Effector CD4-positive, alpha-beta T cell (primary cell): ENCODE measurements at places on chromosomes 6 and 20.

GRCh38 chr20:47445291-47445690, 56.4 kb upstream of the NCOA3 start:
- DNase-seq, result no peak

DNA sequence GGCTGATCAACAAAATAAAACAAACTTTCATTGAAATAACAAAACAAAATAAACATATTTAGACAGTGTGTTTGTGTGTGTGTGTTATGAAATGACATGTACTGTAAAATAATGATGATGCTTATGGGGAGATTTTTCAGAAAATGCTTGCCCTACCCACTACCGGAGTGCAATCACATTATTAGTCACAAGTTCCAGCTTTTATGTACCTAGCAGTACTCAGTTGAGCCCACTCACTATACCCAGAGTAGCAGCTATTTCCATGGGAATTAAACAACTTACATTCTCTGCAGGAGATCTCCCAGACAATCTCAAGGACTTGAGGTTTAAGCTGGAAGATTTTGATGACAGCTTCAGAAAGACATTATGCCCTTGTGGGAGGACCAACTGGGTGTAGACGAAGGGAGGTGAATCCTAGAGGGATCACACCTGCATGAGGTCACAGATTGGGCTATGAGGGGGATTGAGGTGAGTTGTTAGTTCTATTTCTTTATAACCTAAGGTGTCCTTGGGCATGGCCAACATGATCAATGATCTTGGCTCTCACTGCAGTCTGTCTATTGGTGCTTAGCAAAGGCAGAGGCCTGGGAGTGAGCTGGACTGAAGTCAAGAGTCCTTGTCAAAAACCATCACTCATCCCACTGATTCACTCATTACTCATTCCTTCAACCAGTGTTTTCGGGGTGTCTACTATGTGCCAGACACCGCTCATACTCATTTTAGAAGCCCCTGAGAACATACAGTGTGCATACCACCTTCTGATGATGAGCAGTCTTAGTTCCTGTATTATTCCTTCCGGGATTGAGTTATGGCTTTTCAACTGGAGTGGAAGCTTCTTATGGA, 6.7 kb upstream of the CLIC5 start:
- no peak for DNase-seq

GRCh38 chr6:42210551-42210950, 7.1 kb downstream of the MRPS10 start:
- DNase-seq, result no peak

DNA sequence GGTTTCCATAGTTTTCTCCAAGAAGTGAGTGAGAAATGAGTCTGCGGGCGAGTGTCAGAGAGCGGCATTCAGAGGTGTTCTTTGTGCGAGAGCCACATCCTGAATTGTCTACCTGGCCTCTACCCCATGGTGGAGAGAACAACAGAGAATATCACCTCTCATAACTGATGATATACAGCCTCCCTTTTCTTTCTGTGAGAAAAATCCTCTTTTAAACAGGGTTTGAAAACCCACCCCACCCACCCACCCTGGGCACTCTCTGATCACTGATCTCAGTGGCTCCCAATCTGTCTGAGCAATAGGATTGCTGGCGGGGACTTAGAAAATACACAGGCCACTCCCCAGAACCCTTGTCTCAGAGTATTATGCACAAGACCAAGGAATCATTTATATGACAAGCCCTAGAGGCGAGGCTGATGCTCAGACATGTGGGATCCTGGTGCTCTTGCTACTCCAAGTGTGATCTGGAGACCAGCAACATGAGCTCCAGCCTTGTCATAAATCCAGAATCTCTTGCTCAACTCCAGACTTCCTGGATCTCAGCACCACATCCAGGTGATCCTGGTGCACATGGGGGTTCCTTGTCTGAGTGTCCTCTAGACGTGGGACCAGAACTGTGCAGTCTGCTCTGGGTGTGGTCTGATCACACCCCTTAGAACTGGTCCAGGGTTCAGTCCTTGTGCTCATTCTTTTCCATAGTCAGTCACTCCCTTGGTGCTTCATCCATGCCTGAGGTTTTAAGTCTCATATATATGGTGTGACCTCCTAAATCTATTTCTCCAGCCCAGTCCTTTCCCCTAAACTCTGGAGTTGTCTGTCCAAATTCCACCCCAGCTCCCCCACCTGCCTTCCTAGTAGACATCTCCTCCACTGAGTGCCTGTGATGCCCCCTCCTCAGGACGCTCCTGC, 5.3 kb downstream of the HLA-B start:
- peak; percentile 31 for DNase-seq

DNA sequence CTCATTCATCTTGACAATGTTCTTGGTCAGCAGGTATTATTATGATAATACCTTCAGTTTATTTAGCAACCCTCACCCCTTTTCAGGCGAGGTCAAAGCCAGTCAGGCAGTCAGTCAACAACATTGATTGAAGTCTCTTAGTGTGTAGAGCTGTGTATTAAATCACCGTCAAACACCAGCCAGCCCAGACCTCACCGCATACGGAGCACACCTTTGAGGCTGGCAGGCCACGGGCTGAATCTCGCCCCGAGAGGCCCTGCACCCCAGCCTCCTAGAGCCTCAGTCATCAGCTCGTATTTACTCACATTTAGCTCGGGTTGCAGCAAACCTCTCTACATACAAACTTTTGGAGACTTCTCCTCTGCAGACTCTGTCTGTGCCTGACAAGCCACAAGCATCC, 36.0 kb upstream of the FOXA2 start:
- DNase-seq, result no peak

DNA sequence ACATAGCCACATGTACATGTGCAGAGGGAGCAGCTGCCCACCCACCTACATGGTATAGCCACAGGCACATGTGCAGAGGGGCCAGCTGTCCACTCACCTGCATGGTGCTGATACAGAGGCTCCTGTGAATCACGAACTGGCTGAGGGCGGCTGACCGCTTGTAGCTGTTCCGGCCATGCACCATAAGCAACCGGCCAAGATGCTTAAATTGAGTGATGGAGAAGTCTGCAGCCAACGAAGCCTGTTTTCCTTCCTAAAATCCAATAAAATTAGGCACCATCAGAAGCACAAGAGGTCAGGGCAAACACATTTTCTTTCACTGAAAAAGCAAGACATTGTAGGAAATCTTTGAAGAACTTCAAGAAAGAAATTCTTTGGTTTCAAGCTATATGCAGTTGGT, 71.1 kb upstream of the NFATC2 start:
- DNase-seq, result no peak

DNA sequence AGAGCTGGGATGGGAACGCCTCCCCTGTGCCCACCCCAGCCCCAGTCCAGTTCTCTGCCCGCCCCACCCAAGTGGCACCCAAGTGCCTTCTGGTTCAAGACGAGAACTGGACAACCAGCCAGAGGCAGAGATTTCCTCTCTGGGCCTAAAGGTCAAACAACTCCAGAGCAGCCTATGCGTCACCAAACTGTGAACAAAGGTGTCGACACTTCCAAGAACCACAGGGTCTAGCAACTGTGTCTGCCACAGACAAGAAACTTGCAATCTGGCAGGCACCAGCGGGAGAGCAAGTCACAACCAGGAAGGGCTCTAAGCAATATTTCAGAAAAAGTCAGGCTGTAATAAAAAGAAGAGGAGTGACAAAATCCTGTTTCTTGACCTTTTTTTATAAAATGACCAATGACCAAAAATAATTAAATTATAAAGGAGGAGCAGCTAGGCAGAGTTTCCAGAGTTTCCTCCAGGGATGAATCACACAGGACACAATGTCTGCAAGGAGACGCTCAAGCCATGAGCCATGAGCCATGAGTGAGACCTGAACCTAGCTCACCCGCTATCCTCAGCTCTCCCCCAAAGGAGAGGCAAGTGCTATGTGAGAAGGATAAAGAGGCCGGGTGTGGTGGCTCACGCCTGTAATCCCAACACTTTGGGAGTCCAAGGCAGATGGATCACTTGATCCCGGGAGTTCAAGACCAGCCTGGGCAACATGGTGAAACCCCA, 11.1 kb downstream of the EDEM2 start:
- DNase-seq, result no peak

DNA sequence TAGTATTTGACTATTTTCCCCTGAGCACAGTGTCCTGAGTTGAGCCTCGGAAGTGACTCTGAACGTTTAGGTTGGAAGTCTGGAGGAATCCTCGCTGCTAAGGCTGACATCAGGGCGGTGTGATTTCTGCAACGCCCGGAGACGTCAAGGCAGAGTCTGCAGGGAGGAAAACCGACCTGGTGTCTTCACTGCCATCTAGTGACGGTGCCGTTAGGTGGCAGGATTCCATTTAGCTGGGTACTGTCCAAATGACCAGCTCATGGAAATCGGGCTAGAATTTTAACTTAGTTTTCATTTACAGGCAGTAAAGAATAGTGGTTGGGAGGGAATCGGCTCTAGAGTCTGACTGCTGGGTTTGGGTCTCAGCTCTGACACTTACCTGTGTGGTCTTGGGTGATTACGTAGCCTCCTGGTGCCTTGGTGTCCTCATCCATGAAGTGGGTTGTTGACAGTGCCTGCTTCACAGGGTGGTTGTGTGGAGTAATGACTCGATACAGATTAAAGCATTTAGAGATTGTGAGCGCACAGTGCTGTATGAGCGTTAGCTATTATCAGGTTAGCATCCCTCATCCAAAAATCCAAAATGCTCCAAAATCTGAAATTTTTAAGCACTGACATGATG, 35.0 kb downstream of the FOXF2 start:
- DNase-seq, result no peak

DNA sequence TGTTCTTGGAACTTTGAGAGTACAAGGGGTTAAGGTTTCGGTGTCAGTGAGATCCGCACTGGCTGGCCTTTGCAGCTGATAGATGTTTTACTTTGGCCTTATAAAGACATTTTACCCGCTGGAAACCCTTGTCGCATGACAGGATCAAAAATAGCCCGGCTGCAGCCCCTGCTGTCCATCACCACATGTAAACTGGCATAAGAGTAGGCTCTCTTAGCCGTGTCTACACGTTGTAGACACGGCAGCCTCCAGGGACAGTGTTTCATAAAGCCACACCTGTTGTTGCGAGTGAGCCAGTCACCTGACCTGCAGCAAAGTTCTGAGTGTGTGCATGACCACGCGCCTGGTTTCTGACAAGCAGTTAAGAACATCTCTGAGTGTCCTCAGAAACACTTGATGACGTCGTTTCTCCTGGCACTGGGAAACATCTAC, 8.5 kb downstream of the RBM24 start:
- DNase-seq, result no peak

DNA sequence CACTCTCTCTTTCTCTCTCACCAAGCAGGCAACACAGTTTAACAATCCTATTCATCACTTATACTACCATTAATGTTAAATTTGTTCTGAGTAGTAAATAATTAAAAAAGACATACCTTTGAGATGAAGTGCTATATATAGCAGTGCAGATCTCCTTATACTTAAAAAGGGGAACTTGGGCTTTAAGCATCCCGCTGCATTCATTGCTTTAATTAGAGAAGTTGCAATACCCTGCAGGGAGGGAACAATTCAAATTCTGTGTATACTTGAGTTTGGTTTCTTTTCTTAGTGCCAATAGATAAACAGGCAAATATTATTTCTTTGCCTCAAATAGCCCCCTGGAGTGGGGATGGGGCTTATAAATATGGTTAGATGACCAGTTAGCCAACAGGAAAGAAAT, 10.8 kb upstream of the ZBTB24 start:
- no peak for DNase-seq

- DNase-seq, result no peak
These were observed 1.3 kb upstream of the HLA-B start for GRCh38 chr6:31358302-31358701.

GRCh38 chr20:47258745-47259695, 97.5 kb downstream of the ZMYND8 start:
- DNase-seq, result no peak

- DNase-seq, result no peak
These were observed 59.3 kb upstream of the MLN start for GRCh38 chr6:33863084-33863483.

DNA sequence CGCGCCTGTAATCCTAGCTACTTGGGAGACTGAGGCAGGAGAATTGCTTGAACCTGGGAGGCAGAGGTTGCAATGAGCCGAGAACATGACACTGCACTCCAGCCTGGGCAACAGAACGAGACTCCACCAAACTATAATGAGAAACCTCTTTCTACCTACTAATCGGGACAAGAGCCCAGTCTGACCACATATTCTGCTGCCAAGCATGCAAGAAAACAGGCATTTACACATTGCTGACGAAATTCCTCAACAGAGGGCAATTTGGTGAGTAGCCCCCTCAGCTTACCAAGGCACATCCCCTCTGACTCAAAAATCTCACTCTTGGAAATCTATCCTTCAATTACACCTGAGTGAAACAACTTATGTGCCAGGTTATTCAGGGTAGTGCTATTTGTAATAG, 81.2 kb downstream of the SLC23A2 start:
- DNase-seq, result no peak
